ENCODE measurements at places on chromosomes 2 and 18.

- DNase-seq, result no peak
These were observed 327.6 kb downstream of the TDRD15 start for GRCh38 chr2:21451403-21451802.

- no peak for DNase-seq
These were observed 75.8 kb downstream of the LNPK start for GRCh38 chr2:175926272-175926671.

- no peak for DNase-seq
These were observed 117.5 kb downstream of the GALNT14 start for GRCh38 chr2:31020713-31021112.

GRCh38 chr2:160419776-160420505 lies 73.7 kb downstream of the RBMS1 start:
- DNase-seq, result no peak

GRCh38 chr2:190158798-190159434 lies 96.4 kb upstream of the MSTN start:
- no peak for DNase-seq

DNA sequence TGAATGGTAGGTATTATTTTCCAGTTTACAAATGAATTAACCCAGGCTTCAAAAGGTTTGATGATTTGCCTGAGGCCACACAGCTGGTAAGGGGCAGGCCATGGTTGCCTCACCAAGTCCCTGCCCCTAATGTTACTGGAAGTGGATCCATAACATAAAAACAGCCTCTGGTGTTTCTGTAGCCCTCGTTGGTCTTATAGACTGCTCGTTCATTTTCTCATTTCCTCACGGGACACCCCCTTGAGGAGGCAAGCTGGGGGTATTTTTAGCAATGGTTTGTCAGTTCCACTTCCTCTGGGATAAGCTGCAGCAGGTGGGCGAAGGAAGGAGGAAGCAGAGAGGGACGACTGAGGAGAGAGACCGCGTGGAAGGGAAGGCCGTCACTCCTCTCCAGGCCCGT lies 32.9 kb upstream of the NDUFV2 start:
- no peak for DNase-seq

GRCh38 chr18:75656035-75656434 lies 228.5 kb upstream of the SMIM21 start:
- DNase-seq, result no peak

DNA sequence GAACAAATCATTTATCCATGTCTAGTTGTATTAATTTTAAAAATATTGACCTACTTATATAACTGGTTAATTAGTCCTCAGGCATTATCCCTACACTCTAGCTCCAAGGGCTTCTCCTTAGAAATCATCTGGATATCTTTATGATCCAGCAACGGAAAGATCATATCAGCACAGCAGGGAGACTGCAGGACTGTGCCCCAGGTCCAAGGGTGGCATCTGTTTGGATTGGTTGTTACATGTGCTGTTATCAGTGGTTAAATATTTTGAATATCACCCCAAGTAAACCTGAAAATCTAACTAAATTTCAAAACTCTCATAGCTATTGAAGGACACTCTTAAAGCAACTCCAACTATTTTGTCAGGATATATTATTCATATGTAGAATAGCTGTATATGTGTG lies 556.2 kb upstream of the ZEB2 start:
- no peak for DNase-seq

DNA sequence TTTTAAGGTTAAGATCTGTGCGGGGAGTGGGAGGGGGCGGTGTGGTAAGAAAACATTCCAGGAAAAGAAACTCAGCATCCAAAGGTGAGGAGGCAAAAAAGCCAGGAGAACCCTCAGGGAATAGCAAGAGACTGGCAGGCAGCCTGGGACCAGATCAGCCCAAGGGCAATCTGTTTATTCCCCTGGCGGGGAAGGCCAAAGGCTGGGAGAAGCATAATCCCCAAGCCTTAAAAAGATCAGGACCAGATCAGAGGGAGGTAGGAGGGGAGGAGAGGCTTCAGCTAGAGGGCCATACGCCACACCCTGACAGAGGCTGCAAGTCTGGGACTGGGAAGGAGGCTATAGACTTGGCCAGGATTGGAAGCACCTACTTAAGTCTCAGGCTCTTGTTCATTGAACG lies 163.0 kb upstream of the PXDN start:
- DNase-seq, result peak; percentile 89

DNA sequence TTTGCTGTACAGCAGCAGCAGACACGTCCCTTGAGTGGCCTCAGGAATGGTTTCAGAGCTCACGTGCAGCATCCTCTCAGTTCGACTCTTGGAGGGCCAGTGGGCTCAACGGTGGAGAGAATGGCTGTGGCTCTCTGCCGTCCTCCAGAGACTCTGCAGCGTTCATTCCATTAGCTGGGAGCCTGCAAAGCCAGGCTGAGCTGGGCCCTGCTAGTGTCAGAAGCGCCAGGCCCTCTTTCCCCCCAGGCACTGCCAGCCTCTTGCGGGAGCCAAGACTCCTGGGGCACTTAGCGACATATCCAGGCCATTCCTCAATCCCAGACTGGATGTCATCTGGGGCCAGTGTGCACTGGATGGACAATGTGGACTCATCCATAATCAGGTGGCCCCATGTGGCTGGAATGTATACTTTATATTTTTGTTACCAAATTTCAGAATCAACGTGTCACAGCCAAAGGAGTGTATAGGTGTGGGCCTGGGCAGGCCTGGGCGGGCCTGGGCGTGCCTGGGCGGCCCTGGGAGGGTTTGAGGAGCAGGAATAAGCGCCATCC lies 125.1 kb upstream of the EPAS1 start:
- DNase-seq, result no peak

DNA sequence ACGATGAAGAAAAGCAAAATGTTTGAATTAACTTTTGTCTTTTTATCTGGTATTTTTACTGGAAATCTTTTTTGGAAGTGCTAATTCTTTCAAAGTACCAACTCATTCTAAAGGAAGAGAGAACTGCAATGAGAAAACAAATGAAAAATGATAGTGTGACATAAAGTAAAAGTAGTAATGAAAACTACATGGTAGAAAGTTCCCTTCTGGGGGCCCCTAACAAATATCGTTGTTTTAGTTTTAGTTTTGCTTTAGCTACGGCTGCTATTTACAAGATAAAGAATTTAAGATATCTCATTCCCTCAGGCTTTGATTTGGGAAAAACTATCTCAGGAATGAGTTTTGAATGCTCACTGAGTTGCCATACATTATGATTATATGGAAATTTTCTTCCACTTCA lies 161.4 kb downstream of the XIRP2 start:
- DNase-seq, result no peak

GRCh38 chr2:207683879-207684627 lies 27.4 kb upstream of the CCNYL1 start:
- no peak for DNase-seq

GRCh38 chr18:51437280-51438271 lies 240.1 kb upstream of the MEX3C start:
- DNase-seq, result no peak

- DNase-seq, result no peak
These were observed 690.0 kb downstream of the ARHGAP15 start for GRCh38 chr2:143819190-143819735.

DNA sequence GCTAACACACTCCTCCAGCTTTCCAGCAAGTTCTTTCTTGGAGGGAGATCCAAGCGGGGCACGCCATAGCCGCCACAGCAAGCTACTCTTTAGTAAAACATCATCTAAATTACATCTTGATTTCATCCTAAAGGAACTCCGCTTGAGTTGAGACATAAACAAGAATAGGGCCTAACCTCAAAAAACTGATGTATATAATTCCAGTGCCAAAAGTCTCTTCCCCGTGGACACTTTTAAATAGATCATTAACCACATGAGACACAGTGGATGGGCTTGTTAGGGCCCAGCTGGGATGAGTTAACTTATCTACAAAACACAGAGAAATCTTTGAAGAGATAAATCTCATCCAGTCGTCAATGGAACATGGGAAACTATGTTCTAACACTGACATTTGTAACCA lies 20.8 kb upstream of the MLPH start:
- DNase-seq, result no peak

GRCh38 chr18:58937071-58937886 lies 72.6 kb downstream of the ZNF532 start:
- no peak for DNase-seq

GRCh38 chr2:217626926-217627325 lies 375.9 kb downstream of the TNS1 start:
- DNase-seq, result no peak

GRCh38 chr2:194380011-194380410 lies 1277.0 kb upstream of the SLC39A10 start:
- no peak for DNase-seq

- DNase-seq, result peak; percentile 20
These were observed 17.9 kb downstream of the LCT start for GRCh38 chr2:135818937-135819610.

GRCh38 chr2:205834796-205835195 lies 152.5 kb downstream of the NRP2 start:
- DNase-seq, result no peak

- DNase-seq, result no peak
These were observed 24.8 kb downstream of the SH3BP4 start for GRCh38 chr2:234976479-234977227.

- DNase-seq, result no peak
These were observed 60.1 kb upstream of the KIF5C start for GRCh38 chr2:148814860-148815419.

DNA sequence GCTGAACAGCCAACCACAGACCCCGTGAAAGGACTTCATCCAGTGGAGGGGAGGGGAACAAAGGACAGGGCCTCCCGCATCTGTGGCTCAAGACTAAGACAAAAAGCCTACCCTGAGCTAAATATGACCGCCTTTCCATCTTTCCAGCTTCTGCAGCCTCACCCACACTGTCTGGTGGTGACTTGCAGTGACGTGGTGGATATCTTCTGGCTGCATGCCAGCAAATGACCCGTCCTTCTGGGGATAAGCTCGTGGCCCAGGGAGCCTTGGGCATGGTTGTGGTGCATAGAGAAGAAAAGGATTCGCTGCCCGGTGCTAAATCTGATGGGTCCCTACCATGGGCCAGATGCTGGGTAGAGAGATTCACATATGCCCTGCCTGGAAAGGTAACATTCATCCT lies 8.7 kb upstream of the NGEF start:
- DNase-seq, result no peak

DNA sequence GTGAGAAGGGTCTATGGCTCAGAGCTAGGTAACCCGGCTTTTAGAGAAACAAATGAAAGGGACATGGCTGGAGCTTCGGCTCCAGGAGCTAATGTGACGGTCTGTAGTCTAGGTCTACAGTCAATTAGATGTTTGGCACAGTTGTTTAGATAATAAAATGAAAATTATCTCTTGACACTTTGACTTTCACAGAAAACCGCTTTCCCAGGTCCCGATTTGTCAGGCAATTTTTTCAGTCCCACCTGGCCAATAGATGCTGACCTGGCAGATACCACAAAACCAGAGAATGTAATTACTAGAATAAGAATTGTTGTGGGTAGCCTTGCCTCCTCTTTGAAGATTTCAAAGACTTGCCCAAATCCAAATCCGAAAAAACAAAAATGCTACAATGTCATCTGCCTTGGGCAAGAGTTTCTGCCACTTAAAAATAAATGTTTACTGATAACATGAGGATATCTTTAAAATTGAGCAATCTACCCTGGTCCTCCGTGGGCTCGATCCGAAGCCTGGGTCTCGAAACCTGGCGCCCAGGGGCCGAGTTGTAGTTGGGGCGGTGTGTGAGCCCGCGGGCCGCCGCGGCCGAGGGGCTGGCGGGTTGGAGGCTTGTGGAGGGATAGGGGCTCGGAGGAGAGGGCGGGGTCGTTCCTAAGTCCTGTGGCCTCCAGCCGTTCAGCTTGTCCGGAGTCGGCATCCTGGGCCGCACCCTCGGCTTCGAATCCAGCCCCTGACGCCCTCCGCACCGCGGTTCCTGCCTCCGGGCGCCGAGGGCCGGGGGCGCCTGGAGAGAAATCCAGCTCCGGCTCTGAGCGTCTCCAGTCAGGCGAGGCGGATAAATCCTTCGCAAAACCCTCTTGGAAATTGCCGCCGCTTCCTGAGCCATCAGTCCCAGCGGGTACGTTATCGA lies 2.3 kb downstream of the EMX1 start:
- peak; percentile 69 for DNase-seq

DNA sequence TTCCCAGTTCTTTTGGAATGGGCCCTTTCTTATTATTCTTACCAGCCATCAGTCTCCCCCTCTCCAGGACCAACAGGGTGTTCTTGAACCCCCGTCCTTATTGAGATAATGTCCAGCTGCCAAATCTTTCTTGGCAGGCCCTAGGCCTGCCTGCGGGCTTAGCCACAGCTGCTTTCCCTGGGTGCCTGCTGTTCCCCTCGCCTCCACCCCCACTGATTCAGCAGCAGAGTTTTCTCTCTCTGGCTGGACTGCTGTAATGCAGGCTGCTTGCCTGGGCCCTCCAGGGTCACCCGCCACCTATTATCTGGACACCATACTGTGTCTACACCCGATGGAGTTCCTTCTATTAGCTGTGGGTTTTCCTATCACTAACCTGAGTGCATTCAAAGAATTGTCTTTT lies 395.4 kb upstream of the ATP5MC3 start:
- no peak for DNase-seq
